Neural progenitor cell (in vitro differentiated cells): ENCODE measurements at places on chromosomes 5 and 9.

GRCh38 chr9:20552874-20553557, 69.3 kb downstream of the MLLT3 start:
- DNase-seq: no peak

GRCh38 chr5:136054142-136055019, 25.6 kb downstream of the TGFBI start:
- DNase-seq: no peak

GRCh38 chr5:89397096-89397495, 514.1 kb upstream of the MEF2C start:
- no peak for DNase-seq

DNA sequence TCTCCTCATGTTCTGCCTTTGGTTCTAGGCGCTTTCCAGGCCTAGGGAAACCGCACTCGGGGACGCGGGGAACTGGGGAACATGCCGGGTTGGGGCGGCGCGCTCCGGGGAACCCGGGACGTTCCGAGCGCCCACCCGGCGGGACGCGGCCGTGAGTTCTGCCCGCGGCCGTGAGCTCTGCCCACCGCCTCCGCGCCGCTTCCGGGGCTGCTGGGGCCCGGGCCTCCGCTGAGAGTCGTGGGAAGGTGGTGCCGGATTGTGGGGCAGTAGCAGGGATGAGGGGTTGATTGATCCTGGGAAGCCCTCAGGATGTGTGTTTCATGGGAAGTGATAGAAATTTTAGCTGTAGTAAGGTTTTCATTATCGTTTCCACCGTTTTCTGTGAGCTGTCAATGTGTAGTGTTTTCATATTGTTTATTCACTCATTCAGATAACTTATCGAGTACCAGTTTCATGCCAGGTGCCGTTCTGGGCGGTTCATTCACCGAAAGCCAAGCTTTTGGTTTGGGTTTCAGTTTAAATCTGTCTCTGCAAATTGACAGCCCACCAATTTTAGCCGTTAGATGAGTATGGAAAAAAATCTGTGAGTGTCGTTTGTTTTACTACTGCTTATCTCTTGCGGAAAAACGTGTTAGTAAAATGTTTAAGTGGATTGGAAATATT, 657 bp downstream of the MTRR start:
- DNase-seq: peak; percentile 11

DNA sequence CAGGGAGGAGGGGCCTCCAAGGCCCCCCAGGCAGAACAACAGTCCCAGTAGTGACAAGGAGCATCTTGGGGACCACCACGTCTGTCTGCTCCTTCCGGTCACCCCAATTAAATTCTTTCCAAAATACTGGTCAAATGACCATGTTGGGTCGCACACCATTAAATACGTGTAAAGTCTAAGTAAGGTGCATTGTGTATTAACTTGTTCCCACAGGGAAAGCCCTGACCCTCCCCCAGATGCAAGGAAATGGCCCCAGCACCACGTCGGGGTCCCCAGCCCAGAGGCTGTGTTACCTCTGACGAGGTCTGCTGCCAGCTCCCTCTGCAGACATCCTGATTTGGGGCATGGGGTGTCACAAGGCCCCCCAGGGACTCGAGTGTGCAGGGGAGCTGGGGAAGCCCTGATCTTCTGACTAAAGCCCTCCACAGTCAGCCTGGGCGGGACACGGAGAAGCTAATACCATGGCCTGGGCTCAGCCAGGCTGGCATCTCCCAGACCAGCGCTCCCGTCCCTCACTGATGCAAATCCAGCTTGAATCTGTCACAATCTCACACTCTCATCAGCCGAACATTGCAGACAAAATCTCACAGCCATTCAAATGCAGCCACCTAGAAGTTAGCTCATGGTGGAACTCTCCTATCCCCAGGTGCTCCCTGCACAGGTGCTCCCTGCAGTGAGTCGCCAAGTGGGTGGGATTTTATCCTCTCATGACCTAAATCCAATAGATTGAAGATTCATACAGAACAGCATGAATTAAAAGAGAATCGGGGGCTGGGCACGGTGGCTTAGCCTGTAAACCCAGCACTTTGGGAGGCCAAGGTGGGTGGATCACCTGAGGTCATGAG, 13.6 kb downstream of the TERT start:
- no peak for DNase-seq

DNA sequence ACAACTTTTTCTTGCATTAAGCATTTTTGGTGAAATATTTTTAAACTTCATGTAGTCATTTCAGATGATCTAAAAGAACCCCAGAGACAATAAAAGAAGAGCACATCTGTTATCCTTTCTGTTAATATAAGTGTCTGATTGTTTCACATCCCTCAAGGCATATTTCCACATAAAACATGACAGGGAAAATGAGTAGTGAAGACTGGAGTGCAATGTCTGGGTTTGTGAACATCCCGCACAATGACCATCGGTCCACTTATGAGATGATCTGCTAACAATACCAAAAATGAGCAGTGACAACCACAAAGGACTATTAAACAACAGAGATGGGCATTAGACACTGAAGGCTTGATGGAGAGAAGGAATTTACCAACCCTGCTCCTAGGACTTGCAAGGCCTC, 209.1 kb downstream of the NR2F1-AS1 start:
- DNase-seq: no peak

GRCh38 chr5:76351176-76351575, 51.9 kb upstream of the IQGAP2 start:
- no peak for DNase-seq

DNA sequence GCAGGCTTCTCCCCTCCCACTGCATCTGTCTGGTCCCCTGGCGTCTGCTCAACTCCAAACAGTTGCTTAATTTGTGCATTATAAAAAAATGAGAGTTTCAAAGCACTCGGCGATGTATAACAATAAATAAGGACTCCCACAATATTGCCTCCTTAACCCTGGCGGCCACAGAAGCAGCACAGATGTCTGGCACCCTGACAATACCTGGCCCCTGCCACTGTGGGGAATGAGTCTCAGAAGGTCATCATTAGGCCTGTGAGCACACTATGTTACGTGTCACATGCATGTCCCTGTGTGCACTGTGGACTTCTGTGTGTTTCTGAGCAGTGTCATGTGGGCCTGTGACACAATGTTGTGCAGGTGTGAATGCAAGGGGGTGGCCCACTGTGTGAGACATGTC, 236.5 kb downstream of the PBX3 start:
- no peak for DNase-seq

GRCh38 chr9:7707934-7708333, 91.6 kb downstream of the DMAC1 start:
- no peak for DNase-seq

DNA sequence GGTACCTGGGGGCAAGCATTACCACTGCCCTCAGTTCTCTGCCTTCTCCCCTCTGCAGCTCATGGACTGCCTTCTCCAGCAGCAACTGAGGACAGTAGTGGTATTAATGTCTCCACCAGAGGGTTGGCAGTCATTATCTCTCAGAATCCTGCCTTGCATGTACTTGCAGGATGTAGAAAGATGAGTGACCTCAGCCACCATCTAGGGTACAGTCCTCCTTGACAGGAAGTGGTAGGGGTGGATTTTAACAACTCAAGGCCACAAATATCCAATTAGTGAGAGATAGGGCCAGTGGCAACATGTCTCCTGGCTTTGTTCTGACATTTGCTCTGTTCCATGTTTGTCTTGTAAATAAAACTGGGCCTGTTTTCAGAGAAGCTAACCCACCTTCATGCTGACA, 47.2 kb downstream of the F2R start:
- DNase-seq: no peak

GRCh38 chr5:5298068-5298633, 124.3 kb upstream of the ICE1 start:
- no peak for DNase-seq

- DNase-seq: no peak
These were observed 6.0 kb downstream of the CDX1 start for GRCh38 chr5:150172556-150172955.

GRCh38 chr9:136881691-136882108, 4.6 kb upstream of the TRAF2 start:
- peak; percentile 29 for DNase-seq

- DNase-seq: no peak
These were observed 449.4 kb upstream of the CDH10 start for GRCh38 chr5:25094219-25094618.

DNA sequence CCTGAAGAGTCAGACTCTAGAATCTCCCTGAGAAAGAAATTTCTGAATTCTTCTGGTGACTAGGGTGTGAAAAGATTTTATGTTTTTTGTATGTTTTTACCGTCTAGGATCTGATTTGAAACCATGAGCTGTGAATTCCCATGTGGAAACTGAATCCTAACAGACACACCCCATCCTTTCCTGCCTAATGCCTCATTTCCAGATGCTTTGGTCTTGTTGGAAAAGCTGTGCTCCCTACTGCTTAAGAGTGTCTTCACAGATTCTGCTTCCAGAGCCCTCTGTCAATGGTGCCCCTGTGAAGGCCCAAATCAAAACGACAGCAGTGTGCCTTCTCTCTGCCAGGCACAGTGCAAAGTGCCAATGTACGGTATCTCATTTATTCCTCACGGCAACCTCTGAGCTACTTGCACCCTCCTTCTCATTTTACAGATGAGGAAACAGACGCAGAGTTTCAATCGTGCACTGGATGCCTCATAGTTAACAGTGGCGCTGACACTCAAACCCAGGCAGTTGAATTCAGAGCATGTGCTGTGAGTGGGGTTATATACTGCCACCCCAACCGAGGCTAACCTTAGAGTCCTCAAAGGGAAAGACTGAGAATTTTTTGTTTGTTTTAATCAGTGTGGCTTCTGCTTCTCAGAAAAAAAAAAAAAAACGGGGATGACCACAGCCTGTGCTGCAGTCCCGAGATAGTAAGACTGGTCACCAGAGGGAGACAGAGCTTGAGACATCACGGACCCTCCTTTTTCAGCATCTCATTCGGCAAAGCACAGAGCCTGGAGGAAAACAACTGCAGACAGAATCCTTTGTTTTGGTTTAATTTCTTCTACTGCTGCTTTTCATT, 188.4 kb downstream of the SNCAIP start:
- peak; percentile 83 for DNase-seq

DNA sequence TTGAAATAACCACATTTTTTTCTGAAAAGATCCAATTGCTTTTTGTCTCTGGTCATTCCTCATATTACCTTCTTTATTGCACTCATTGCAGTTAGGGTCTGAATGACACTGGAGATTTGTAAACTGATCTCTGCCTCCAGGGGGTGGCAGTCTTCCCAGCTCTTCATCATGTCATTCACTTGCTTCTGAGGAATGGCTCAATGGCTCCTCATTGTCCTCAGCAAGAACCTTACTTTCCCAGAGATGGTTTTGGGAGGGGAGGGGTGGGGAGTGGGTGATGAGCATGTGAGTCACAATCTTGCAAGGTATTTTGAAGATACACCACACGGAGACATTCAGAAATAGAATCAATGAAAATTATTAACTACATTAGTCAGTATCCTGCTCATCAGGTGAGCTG, 159.8 kb upstream of the GAS1 start:
- DNase-seq: peak; percentile 53
